Mesothelial cell of epicardium (in vitro differentiated cells): ENCODE measurements at places on chromosomes 11 and 22.

DNA sequence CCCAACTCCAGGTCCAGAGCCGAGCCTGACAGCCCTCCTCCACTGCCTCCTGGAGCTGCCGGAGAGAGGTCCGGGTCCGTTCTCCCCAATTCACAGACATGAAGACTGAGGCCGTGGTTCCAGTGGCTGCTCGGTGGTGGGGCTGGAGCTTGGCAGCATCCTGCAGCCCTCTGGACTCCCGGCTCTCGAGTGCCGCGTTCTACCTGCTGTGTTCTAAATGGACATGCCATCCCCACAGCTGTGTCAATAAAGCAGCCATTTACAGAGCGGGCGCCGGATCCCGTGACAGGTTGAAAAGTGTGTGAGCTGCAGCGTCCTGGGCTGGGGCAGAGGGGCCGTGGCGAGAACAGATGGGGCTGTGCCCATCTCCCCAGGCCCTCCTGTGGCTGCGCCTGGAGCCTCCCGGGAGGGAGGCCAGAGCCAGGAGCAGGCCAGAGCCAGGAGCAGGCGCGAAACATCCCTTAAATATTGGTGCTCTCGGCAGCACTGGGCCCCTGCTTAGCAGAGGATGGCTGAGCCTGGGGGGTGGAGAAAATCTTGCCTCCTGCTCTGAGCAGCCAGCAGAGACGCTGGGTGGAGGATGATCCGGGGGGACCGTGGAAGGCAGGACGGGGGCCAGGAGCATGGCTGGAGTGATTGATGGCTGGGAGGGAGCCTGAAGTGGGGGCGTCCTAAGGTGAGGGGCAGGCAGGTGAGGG is 46.2 kb downstream of the FLRT1 start:
- H3K36me3 ChIP-seq: peaks cover 2% of the 10 kb centered on the region
- peaks cover 21% of the 10 kb centered on the region for H3K4me1 ChIP-seq
- H3K27me3 ChIP-seq: peaks cover 2% of the 10 kb centered on the region
- H3K27ac ChIP-seq: no peak overlapping the region

DNA sequence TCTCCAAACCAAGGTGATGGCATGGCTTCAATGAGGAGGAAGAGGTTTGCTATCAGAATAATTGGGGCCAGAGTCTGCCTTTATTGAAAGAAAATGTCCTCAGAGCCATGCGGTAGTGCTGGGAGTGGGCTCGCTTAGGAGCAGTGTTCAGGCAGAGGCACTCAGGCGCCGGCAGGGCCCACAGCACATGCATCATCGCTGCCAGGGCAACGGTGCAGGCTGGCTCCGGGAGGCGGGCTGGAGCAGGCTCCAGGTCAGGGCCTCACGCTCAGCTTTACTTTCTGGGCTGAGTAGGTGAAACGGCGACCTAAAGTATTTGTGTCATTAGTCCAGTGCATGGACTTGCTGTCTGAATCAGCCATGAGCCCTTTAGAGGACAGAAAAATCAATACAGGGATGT is 169.9 kb upstream of the CCDC90B start:
- no peak overlapping the region for H3K4me3 ChIP-seq
- no peak overlapping the region for H3K27ac ChIP-seq
- H3K36me3 ChIP-seq: no peaks in the 10 kb centered on the region
- no peak for DNase-seq
- peaks cover 2% of the 10 kb centered on the region for H3K4me1 ChIP-seq

- DNase-seq: no peak
- peaks cover 21% of the 10 kb centered on the region for H3K27me3 ChIP-seq
- H3K4me3 ChIP-seq: no peak overlapping the region
- H3K4me1 ChIP-seq: peaks cover 14% of the 10 kb centered on the region
- no peaks in the 10 kb centered on the region for H3K36me3 ChIP-seq
These were observed 2.2 kb upstream of the PNPLA3 start for GRCh38 chr22:43921370-43921769.

DNA sequence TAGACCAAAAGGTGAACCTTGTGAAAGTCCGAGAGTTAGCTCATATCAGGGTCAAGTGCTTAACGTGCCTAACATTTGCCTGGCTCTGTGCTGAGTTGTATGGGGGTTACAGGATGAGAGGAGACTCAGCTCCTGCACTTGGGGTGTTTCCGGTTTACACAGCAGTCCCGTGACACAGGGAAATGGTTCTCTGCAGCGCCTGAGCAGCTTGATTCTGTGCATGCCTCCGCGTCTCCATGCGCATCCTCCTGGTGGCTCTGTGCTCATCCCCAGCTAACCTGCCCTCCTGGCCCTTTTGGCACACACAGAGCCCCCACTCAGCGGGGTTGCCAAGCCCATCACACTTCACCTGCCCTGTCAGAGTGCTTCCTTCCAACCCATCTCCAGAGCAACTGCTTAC is 238.3 kb upstream of the TBCEL start:
- no peak overlapping the region for H3K27ac ChIP-seq
- H3K4me3 ChIP-seq: no peak overlapping the region
- peak; percentile 26 for DNase-seq
- no peaks in the 10 kb centered on the region for H3K4me1 ChIP-seq

- no peaks in the 10 kb centered on the region for H3K4me1 ChIP-seq
- H3K27me3 ChIP-seq: no peaks in the 10 kb centered on the region
- H3K4me3 ChIP-seq: no peak overlapping the region
These were observed 34.1 kb downstream of the CERK start for GRCh38 chr22:46703996-46704370.

- peak overlapping the region; percentile 76 for H3K4me3 ChIP-seq
- DNase-seq: no peak
- H3K27me3 ChIP-seq: peaks cover 55% of the 10 kb centered on the region
- H3K36me3 ChIP-seq: no peaks in the 10 kb centered on the region
- peaks cover 31% of the 10 kb centered on the region for H3K4me1 ChIP-seq
These were observed 2.0 kb downstream of the OVOL1 start for GRCh38 chr11:65788821-65789220.

DNA sequence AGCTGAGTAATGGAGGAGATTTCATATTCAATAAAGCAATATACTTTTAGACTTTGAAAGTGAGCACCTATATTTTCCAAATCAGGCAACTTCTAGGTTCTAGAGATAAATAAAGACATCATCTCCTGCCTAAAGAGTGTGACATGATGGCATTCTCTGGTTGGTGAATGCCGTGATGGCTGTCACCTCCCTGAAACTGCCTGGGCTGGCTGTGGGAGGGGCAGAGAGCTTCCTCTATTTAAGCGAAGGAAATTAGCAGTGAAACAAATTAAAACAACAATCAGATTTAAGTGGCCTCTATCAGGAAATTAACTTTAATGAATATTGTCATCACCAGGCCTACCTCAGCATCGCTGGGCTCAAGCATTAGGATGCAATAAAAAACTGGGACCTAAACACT is 113.9 kb downstream of the ARL14EP start:
- H3K27me3 ChIP-seq: no peaks in the 10 kb centered on the region
- peak overlapping the region; percentile 81 for H3K27ac ChIP-seq
- no peak overlapping the region for H3K4me3 ChIP-seq
- peaks cover 30% of the 10 kb centered on the region for H3K4me1 ChIP-seq

DNA sequence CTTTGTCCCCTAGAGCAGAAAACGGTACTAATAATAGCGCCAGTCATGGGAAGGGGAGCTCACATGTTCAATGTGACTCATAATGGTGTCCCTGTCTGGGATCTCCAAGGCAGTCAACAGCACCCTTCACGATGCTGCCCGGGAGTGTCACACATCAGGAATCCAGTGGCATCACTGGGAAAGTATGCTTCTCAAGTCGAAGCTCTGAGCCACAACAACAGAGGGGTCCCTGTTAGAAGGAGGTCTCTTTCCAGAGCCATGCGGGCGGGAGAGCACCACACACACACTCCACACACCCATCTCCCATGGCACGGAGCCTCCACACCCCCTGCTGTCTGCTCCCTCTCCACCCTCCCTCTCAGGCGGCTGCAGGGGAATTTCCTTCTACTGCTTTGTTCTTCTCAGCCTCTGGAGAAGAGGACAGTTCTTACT is 119.7 kb downstream of the ETS1 start:
- H3K36me3 ChIP-seq: peaks cover 3% of the 10 kb centered on the region
- H3K4me3 ChIP-seq: no peak overlapping the region
- H3K27ac ChIP-seq: peak overlapping the region; percentile 17
- H3K27me3 ChIP-seq: no peaks in the 10 kb centered on the region

DNA sequence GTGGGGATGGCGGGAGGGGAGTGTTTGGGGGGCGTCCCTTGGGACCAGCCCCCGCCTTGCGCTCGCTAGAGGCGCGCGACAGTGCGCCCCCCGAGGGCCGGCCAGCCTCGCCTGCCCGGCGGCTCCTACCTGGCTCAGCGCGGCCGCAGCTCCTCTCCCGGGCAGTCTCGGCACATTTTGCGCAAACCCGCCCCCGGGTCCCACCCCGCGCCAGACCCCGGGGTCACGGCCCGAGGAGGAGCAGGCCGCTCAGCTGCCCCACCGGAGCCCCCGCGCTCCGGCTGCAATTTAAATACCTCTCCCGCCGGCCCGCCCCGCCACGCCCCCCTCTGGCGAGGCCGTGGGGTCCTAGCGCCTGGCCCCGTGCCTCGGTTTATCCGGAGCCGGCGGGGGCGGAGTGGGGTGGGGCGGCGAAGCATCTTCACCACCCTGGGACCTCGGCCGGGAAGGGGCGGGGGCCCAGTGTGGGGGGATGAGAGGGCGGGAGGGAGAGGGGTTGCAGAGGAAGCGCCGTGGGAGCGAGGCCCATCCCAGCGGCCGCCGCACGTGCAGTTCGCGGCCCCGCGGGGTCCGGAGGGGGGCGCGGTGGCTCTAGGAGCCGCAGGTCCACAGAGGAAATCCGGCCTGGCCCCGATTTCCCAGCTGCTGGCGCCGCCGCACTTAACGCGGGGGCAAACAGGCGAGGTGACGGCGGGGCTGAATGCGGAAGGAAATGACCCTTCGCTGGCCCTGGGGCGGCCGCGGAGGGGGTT is at the start of gene LRRC32:
TSS of gene LRRC32 (minus strand) at position 263 of the 752 bp plus-strand sequence. CDS start 4,793 bp downstream, outside the sequence.
- no peak for DNase-seq
- no peaks in the 10 kb centered on the region for H3K36me3 ChIP-seq
- H3K4me3 ChIP-seq: peak within 1 kb of the TSS; percentile 78
- peak within 1 kb of the TSS; percentile 75 for H3K27ac ChIP-seq

DNA sequence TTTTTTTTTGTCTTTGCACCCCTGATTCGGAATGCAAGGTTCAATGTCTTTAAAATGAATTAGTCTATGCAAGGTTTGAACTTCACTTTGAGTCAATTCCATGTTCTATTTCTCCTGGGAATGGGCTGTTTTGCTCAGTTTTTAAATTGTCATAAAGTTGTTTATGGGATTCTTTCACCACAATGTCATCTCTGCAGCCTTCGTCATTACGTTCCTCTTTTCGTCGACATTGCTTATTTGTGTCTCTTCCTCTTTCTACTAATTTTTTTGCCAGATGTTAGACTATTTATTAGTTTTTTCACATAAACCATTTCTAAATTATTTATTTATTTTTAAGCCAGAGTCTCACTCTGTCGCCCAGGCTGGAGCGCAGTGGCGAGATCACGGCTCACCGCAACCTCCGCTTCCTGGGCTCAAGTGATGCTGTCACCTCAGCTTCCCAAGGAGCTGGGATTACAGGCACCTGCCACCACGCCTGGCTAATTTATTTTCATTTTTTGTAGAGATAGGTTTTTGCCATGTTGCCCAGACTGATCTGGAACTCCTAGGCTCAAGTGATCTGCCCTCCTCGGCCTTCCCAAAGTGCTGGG is 7.1 kb upstream of the TNNT3 start:
- no peaks in the 10 kb centered on the region for H3K36me3 ChIP-seq
- DNase-seq: no peak
- H3K27ac ChIP-seq: no peak overlapping the region
- H3K4me1 ChIP-seq: peaks cover 23% of the 10 kb centered on the region
- no peak overlapping the region for H3K4me3 ChIP-seq
- H3K27me3 ChIP-seq: peaks cover 3% of the 10 kb centered on the region

- peaks cover 24% of the 10 kb centered on the region for H3K36me3 ChIP-seq
- DNase-seq: no peak
- no peaks in the 10 kb centered on the region for H3K27me3 ChIP-seq
- H3K27ac ChIP-seq: peak overlapping the region; percentile 86
These were observed 521 bp upstream of the PTS start for GRCh38 chr11:112225753-112226061.

DNA sequence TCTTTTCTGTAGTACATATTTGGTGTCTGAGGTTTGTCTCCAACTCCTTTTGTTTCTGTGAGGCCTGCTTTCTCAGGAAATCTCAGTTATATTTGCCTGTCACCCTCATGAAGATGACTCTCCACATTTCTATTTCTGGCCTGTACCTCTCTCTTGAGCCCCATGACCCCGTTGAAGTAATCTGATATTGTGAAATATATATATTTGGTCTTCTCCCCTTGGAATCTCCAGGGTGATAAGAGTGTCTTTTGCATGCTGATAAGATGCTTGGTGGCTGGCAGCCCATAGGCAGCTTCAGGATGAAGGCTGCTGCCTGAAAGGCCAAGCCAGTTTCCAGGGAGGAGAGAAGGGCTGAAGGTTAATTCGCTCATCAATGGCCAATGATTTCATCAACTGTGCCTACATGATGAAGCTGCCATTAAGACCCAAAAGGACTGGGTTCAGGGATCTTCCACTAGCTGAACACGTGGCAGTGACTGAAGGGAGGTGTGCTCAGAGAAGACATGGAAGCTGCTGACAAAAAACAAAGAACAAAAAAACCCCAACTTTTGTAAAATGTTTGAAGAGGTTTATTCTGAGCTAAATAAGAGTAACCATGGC is 67.4 kb downstream of the MICAL2 start:
- H3K36me3 ChIP-seq: no peaks in the 10 kb centered on the region
- no peak overlapping the region for H3K4me3 ChIP-seq
- H3K27me3 ChIP-seq: no peaks in the 10 kb centered on the region
- DNase-seq: no peak

- no peak overlapping the region for H3K27ac ChIP-seq
- H3K4me1 ChIP-seq: peaks cover under 1% of the 10 kb centered on the region
- DNase-seq: no peak
- no peak overlapping the region for H3K4me3 ChIP-seq
These were observed 89.0 kb downstream of the RRAS2 start for GRCh38 chr11:14269692-14270573.

DNA sequence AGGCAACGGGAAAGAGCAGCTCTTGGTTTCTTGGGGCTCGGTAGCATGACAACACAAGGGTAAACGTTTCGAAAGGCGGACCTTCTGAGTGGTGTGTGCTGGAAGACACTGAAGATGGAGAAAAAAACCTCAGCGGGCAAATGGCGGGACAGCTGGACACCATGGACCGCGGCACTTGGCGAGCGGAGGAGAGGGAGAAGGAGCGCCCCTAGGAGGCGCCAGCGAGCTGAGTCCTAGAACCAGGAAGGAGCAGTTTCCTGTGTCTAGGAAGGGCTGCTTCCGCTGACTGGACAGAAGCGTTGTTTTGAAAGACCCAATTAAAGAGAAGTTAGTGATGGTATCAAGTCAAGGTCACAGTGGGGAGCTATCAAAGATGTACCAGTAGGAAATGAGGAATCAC is 44.0 kb upstream of the OPCML start:
- H3K4me1 ChIP-seq: no peaks in the 10 kb centered on the region
- no peaks in the 10 kb centered on the region for H3K36me3 ChIP-seq
- no peak overlapping the region for H3K4me3 ChIP-seq
- H3K27ac ChIP-seq: no peak overlapping the region
- peaks cover 42% of the 10 kb centered on the region for H3K27me3 ChIP-seq
